ENCODE measurements at places on chromosomes 3 and 15. TPM values are rescaled to one million over a fixed set of nuclear protein-coding genes. Genes with fewer than 3 reads are reported as not detected.

SLCO2A1 gene
- 68.5 TPM for total RNA-seq

TRPM1 gene
- total RNA-seq: not detected

NR2C2 gene
- 56.5 TPM for total RNA-seq

RAB6B gene
- 2.2 TPM for total RNA-seq

MEIS2 gene
- total RNA-seq: 40.0 TPM

PPP1R2 gene
- 50.7 TPM for total RNA-seq

- H3K4me3 ChIP-seq: no peak overlapping the region
- H3K27me3 ChIP-seq: no peaks in the 10 kb centered on the region
- DNase-seq: peak; percentile 26
Measured at GRCh38 chr15:100125401-100126191, 216.2 kb downstream of the ADAMTS17 start.

- no peak for DNase-seq
- no peaks in the 10 kb centered on the region for H3K27me3 ChIP-seq
- H3K36me3 ChIP-seq: no peaks in the 10 kb centered on the region
Measured at GRCh38 chr3:47628426-47628825, 49.8 kb upstream of the CSPG5 start.

DNA sequence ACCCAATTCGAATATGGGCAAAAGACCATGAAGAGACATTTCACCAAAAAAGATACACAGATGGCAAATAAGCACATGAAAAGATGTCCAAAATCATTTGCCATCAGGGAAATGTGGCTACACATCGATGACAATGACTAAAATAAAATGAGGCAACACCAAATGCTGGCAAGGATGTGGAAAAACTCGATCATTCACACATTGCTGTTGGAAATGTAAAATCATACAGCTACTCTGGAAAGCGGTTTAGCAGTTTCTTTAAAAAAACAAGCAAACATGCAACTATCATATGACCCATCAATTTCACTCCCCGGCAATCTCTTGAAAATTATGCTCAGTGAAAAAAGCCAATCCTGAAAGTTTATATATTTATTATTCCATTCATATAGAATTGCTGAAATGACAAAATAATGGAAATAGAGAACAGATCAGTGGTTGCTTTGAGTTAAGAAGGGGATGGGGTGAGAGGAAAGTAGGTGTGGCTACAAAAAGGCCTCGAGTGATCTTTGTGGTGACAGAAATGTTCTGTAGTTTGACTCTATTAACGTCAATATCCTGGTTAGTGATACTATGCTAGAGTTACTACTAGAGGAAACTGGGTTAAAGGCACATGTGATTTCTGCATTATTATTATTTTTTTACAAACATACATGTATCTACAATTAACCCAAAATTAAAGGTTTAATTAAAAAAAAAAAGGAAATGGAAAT is 45.0 kb downstream of the DLG1 start:
- no peak for DNase-seq
- H3K27me3 ChIP-seq: no peaks in the 10 kb centered on the region
- no peak overlapping the region for H3K4me3 ChIP-seq

GRCh38 chr3:100500320-100500880 is 8.0 kb downstream of the TMEM45A start:
- no peak overlapping the region for H3K4me3 ChIP-seq
- no peaks in the 10 kb centered on the region for H3K4me1 ChIP-seq

- H3K4me1 ChIP-seq: no peaks in the 10 kb centered on the region
- no peaks in the 10 kb centered on the region for H3K27me3 ChIP-seq
- no peak overlapping the region for H3K27ac ChIP-seq
- H3K36me3 ChIP-seq: no peaks in the 10 kb centered on the region
- no peak overlapping the region for H3K4me3 ChIP-seq
- no peak for DNase-seq
Measured at GRCh38 chr3:122263974-122264588, 61.0 kb upstream of the CSTA start.

GRCh38 chr3:29092348-29092747 is 188.5 kb upstream of the RBMS3 start:
- no peaks in the 10 kb centered on the region for H3K27me3 ChIP-seq
- DNase-seq: no peak
- no peaks in the 10 kb centered on the region for H3K36me3 ChIP-seq
- no peak overlapping the region for H3K27ac ChIP-seq
- H3K4me3 ChIP-seq: no peak overlapping the region

- H3K4me3 ChIP-seq: no peak overlapping the region
- no peaks in the 10 kb centered on the region for H3K36me3 ChIP-seq
- H3K27ac ChIP-seq: no peak overlapping the region
- H3K4me1 ChIP-seq: no peaks in the 10 kb centered on the region
- no peak for DNase-seq
Measured at GRCh38 chr3:7188551-7188950, 327.6 kb downstream of the GRM7 start.

GRCh38 chr15:42608110-42608531 is 32.7 kb downstream of the STARD9 start:
- no peaks in the 10 kb centered on the region for H3K36me3 ChIP-seq
- H3K27ac ChIP-seq: no peak overlapping the region
- peaks cover 30% of the 10 kb centered on the region for H3K4me1 ChIP-seq
- no peak overlapping the region for H3K4me3 ChIP-seq
- peak; percentile 22 for DNase-seq

DNA sequence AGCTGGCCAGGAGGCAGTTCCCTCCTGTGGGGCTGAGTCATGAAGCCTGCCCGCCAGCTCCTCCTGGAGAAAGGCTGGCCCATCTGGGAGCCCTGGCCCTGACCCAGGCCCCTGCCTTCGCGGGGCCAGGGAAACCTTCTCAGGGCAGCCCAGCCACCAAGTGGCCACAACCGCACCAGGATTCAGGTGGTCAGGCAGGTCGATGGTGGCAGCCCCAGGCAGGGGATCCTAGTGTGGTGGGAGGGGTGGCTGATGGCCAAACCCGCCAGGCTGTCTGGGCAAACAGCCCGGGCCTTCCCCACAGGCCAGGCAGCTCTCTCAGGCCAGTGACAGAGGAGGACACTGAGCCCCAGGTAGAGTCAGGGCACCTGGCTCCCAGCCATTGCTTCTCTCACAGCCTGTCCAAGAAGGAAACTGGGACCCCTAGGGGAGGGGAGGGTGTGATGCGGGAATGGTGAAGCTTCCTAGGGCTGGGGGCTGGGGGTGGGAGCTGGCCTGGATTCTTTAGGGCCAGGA is 1.2 kb downstream of the TWF2 start:
- no peak overlapping the region for H3K4me3 ChIP-seq
- H3K27ac ChIP-seq: peak overlapping the region; percentile 86
- H3K36me3 ChIP-seq: no peaks in the 10 kb centered on the region
- peaks cover 42% of the 10 kb centered on the region for H3K4me1 ChIP-seq
- DNase-seq: peak; percentile 76
- no peaks in the 10 kb centered on the region for H3K27me3 ChIP-seq

- DNase-seq: peak; percentile 79
- peaks cover 10% of the 10 kb centered on the region for H3K4me1 ChIP-seq
- no peaks in the 10 kb centered on the region for H3K36me3 ChIP-seq
- H3K27me3 ChIP-seq: no peaks in the 10 kb centered on the region
- H3K27ac ChIP-seq: no peak overlapping the region
Measured at GRCh38 chr3:16177962-16178627, 3.6 kb downstream of the GALNT15 start.

- H3K4me3 ChIP-seq: no peak overlapping the region
- H3K4me1 ChIP-seq: no peaks in the 10 kb centered on the region
- no peaks in the 10 kb centered on the region for H3K36me3 ChIP-seq
- no peak overlapping the region for H3K27ac ChIP-seq
Measured at GRCh38 chr15:23516866-23517265, 48.6 kb upstream of the MKRN3 start.

- no peaks in the 10 kb centered on the region for H3K36me3 ChIP-seq
- H3K27ac ChIP-seq: no peak overlapping the region
- H3K4me3 ChIP-seq: no peak overlapping the region
- no peak for DNase-seq
- no peaks in the 10 kb centered on the region for H3K4me1 ChIP-seq
Measured at GRCh38 chr3:9238721-9239295, 10.6 kb downstream of the SRGAP3 start.

Measured in transverse colon (tissue), 4 donors.